ENCODE measurements at places on chromosomes 5 and 9.

- no peak for DNase-seq
Measured at GRCh38 chr9:127555840-127556820, 55.9 kb upstream of the STXBP1 start.

DNA sequence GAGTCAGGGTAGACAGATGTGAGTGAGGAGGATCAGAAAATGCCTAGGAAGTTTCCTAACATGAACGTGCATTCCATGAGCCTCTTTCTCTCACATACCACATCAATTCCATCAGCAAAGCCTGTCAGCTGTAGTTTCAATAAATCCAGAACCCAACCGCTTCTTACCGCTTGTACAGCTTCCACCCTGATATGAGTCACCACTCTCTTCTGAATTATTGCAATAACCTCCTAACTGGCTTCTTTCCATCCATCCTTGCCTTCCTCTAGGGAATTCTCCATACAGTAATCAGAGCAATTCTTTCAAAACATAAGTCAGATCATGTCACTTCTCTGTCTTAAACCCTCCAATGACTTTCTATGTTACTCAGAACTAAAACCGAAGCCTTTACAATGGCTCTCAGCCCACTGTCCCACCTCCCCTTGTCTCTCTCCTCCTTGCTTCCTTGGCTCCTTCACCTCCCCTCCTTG is 8.1 kb upstream of the RAD23B start:
- no peak for DNase-seq

DNA sequence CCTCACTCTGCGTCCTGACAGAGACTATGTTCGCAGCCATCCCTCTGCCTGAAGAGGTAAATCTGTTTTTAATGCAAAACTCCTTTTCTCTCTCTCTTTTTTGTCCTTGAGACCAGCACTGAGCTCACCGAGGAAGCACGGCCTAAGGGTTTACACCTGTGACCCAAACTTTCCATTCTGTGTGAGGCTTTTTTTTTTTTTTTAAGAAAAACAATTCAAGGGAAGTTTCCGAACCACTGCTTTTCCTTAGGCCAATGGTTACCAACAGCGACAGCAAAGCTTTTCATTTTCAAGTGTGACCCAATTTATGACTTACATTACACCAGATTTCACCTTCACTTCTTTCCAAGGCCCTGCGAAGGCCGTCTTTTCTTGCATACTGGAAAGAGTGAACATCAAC is 205.9 kb downstream of the EFNA5 start:
- no peak for DNase-seq

DNA sequence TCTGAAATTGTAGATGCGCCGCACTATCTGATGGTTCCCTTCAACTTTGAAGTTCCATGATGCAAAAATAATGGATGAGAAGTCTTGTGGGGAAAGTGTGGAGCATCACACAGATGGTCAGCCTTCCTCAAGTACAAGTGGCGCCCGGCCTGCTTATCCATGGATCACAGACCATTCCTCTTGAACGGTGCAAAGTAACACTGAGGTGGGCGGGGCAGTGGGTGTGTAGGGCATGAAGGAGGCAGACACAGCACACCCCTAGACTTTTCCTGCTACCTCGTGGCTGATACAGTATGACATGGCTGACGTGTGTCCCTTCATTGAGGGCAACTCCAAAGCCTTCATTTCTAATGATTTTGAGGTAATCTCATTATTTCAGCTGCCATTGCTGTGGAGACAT is 2.5 kb upstream of the GNG10 start:
- DNase-seq, result no peak

DNA sequence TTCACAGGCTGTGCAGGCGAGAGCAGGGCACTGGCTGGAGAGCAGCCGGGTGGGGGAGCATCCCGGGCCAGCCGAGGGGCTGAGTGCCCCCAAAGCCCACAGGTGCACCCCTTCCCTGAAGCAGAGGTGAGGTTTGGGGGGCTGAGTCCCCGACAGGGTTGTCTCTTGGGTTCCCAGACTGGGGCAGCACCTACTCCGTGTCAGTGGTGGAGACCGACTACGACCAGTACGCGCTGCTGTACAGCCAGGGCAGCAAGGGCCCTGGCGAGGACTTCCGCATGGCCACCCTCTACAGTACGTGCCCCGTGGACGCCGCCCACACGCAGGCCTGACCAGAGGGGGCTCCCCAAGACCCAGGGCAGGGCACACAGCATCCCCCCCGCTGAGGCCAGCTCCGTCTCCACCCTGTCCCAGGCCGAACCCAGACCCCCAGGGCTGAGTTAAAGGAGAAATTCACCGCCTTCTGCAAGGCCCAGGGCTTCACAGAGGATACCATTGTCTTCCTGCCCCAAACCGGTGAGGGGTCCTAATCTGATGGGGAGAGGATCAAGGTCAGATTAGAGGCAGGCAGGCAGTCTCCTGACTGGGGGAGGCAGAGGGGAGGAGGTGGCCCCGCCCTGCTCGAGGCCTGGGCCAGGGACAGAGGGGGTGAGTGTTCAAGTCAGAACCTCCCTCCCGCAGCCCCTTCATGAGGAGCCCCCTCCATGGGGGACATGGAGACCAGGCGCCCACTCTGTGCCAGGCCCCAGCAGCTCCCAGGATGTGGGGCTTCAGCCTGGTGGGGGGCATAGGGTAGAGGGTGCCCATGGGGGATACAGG is 2.7 kb downstream of the PTGDS start:
- DNase-seq, result no peak

DNA sequence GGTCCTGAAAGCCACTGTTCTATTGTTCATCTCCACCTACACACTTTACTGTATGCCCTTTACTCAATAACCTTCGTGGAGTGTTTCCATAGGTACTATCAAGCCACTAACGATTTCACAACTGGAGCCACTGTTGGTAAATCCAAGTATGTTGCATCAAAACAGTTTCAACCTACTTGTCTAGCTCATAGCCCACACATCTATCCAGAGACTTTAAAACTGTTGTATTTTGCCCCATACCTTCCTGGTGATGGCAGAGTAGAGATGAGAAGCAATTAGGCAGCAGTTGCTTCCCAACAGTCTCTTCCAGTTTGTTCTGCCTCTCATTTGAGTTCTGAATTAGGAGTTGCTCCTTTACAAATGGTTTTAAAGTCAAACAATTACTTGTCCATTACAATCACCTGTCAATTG is 607 bp downstream of the FAXDC2 start:
- DNase-seq, result no peak

- no peak for DNase-seq
Measured at GRCh38 chr5:115941051-115941675, 21.1 kb upstream of the LVRN start.

DNA sequence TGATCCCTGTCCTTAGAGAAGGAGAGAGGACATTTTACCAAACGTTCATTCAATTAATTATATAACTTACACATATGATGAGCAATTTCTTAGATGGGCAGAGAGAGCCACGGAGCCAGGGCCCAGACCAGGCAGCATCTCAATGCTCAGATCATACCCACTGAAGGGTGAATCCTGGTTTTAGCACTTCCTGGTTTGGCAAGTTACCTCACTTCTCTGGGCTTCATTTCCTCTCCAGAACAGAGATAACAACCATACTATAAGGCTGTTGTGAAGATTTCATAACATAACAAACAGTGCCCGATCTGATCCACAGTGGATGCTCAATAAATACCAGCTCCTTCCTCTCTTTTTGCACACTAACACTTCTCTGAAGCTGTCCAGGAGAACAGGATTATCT is 271.1 kb downstream of the DENND1A start:
- DNase-seq, result no peak

All from caudate nucleus (tissue), 63 donors.